Muscle of leg (tissue), 16 donors: ENCODE measurements at places on chromosomes 4 and X. TPM values are rescaled to one million over a fixed set of nuclear protein-coding genes. Genes with fewer than 3 reads are reported as not detected.

CTSO gene
- 21.6 TPM for total RNA-seq

RPGR gene
- total RNA-seq = 4.2 TPM

NDST3 gene
- total RNA-seq = 0.04 TPM

GRXCR1 gene
- not detected for total RNA-seq

GLRA2 gene
- total RNA-seq = 0.09 TPM

VCX gene
- not detected for total RNA-seq

DOK7 gene
- 14.2 TPM for total RNA-seq
